Esophagus muscularis mucosa (tissue), 4 donors: ENCODE measurements at places on chromosomes 6 and 20. TPM values are rescaled to one million over a fixed set of nuclear protein-coding genes. Genes with fewer than 3 reads are reported as not detected.

- DNase-seq = no peak
Observed at GRCh38 chr6:95846652-95847051, 169.1 kb upstream of the FUT9 start.

- no peak for DNase-seq
Observed at GRCh38 chr6:43478008-43478372, 620 bp downstream of the TJAP1 start.

DNA sequence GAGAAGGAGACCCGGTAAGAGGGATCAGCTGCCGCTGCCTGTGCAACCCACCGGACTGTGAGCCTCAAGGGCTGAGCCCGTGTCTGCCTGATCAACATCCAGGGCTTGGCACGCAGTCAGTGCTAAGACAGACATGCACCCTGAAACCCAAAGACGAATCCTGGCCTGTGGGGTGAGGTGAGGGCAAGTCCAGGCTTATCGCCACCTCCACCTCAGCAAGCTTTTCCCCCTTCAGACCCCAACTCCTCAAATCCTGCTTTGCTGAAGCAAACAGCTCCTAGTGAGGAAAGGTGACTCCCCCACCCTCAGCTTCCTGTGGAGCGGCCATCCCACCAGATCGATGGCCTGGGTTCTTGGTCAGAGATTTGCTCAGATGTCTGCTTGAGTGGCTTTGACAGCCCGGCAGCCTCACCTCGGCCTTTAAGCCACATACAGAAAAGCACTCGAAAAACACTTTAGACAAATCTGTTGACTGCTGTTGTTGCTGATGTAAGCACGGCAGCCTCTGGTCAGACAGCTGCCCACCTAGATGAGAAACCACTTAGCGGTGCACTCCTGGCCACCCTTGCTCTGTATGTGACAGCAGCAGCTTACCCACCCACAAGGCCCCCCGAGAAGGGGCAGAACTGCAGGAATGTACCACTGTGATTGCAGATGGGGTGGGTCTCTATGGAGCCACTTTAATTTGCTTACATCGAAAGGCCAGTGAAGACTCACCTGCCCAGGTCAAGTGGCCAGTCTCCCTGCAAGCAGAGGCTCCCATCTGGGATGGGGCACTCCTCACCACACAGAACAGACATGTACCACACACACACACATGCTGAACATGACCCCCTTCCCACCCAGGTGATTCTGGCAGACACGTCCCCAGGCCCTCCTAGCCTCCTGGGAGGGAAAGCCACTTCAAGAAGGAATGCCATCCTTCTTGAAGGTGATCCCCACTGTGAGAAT lies 14.8 kb downstream of the MTCH1 start:
- no peak for DNase-seq

DNA sequence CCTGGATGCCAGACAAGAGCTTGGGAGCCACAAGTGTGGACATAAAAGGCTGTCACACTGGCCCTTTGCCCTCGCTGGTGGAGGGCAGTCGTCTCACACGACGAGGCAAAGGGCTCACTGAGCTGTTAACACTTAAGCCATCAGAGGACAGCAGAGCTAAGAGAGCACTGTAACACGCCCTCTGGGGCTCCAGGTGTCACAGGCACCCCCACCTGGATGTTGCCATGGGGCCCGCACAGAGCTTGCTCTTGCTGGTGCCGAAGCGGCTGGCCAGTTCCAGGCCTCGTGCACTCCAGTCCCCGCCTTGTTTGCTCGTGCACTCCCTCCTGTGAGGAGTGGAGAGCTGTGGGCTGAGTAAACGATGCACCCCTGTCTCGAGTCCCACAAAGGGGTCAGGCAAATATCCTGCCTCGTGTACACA lies 37.4 kb downstream of the SLC35D3 start:
- no peak for DNase-seq

The RBM38 gene
- 180 TPM for total RNA-seq

The ADAT2 gene
- 4.0 TPM for total RNA-seq

The TSBP1 gene
- not detected for total RNA-seq

The MYB gene
- 0.29 TPM for total RNA-seq
